HS-5 (cell line): ENCODE measurements at places on chromosomes 1 and 21.
A peak's percentile ranks its signal among the peaks of the same experiment; 100 is the strongest.

DNA sequence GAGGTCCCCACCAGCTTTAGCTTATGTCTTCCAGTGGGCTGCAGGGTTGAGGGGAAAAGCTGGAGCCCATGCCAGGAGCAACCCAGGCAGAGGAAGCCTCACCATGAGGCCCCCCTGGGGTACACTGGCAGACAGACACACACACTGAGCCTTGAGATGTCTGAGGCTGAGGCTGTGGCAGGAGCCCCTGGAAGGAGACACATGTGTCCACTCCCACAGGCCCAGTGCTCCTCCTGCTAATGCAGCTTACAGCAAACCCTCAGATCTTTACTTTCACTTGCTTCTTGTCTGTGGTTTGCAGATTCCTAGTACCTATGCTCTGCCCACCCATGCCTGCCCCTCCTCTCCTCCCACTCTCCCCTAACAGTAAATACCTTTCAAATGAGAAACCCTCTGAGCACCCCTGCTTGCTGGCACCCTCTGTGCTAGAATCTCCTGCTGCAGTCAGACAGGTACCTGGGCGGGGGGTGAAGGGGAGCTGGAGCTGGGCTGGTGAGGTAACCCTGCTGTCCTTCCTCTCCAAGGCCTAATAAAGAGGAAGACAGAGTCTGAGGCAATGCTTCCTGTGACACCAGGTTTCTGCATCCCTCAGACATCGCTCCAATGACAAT, 63.4 kb upstream of the NEK2 start:
- DNase-seq: no peak

DNA sequence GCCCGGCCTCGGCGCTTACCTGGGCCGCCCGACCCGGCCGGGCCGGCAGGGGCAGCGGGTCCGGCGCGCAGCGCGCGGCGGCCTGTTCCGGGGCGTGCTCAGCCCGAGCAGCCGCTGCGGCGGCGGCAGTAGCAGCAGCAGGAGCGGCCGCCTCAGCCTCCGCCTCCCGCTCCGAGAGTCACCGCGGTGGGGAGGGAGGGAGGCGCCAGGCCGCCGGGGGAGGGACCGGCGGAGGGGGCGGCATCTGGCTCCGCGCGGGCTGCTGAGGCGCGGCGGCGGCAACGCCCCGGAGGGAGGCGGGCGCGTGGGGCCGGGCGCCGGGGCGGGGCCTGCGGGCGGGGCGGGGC, at the start of gene CTNNBIP1:
CTNNBIP1 (minus strand) TSS at position 194 of the 347 bp plus-strand sequence. CDS start 38,205 bp downstream, outside the sequence.
- DNase-seq: no peak

DNA sequence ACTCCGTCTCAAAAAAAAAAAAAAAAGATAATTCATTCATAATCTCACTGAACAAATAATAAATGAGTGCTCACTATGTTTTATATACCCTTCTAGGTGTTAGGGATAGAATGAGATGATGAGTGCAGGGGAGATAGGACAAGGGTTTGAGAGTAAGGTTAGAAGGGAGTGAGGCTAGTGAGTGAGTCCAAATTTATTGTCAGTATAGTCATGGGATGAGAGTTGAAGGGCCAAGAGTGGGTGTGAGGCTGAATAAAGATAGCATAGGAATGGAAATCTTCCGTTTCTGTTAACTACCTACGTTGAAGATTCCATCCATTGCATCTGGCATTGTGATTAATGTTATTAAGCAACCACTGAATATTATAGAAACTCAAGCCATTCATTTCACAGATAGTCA, 16.8 kb downstream of the GNAI3 start:
- DNase-seq: no peak

GRCh38 chr1:172373864-172374263, 46.6 kb upstream of the C1orf105 start:
- DNase-seq: no peak

DNA sequence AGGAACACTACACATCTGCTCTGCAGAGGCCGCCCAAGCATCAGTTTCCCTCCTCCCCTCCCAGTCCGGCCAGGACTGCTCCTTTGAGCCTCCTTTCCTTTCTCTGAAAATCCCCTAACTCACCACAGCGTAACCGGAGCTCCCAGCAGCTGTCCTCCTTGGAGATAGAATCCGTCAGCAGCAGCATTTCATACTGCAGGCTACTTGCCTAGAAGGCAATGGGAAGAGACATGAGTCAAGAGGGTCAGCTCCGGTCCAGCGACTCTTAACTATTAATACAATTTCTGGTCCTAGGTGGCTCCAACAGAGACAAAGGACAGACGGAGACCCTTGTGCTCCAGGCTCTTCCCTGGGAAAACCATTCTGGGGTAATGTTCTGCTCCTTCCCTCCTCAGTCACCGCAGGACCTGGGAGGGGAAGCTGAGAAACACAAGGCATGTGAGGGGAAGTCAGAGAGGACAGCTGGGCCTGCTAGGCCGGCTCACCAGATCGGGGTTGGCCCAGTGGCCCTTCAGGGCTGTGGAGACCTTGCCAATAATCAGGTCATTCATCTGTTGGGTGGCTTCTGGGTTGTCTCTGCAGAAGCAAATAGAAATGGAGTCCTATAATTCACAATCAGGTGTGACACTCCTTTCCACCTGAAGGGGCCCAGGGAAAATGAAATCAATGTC, 99.7 kb downstream of the UBR4 start:
- no peak for DNase-seq

DNA sequence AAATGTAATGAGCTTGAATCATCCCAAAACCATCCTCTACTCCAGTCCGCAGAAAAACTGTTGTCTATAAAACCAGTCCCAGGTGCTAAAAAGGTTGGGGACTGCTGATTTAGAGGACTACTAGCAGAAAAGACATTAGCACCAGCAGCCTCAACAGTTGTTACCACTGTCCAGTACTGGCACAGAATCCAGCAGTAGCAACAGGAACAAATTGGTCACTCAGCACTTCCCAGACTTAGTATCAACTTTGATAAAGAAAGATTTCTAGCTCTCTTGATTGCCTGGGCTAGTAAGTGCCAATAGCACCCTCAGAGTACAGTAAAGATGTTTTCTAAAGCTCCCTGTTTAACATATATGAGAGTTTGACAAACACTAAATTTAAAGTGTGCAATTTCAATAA, 127.9 kb downstream of the FAF1 start:
- no peak for DNase-seq

GRCh38 chr1:154996966-154997701, 3.7 kb downstream of the LENEP start:
- no peak for DNase-seq

GRCh38 chr1:165060285-165060793, 296.2 kb downstream of the LMX1A start:
- no peak for DNase-seq

- no peak for DNase-seq
Measured at GRCh38 chr1:9069326-9070100, at the start of gene SLC2A5. Gene SLC2A5 (minus strand): TSS chr1:9069635. CDS start chr1:9069536, 99 bp downstream.

DNA sequence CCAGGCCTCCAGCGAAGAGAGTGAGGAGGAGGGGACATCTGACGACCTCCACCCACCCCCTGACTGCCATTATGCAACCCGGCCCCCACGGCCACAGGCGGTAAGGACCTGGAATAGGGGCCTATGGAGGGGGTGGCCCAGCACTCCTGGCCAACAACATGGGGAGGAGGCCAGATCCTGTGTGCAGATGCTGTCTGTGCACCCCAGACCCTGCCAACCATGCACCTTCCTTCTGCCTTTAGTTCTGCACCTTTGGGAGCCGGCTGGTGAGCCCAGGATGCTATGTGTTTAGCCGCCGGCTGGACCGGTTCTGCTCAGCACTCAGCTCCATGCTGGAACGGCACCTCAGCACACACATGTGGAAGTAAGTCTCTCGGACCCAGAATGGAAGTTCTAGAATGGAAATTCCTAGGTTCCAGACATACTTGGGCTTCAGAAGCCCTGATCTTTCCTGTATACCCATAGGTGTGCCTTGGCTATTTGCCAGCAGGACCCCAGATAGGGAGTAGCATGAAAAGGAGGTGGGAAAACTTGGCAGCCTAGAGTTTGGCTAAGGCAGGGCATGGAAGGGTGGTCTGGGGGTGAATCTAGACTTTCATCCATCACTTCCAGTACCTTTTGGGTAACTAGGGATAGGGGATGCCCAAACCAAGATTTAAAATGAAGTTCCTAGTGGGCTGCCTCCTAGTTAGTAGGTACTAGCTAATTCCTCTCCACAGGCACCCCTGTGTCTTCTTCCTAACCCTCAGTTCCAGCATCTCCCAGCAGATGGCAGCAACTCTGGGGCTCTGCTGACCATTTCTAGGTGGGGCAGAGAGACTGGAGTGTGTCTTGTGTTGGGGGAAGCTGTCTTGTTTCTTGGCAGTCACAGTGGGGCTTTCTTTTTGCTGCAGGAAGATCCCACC, 3.6 kb upstream of the CYB561D1 start:
- no peak for DNase-seq

- peak; percentile 58 for DNase-seq
Measured at GRCh38 chr21:25638660-25639550, at the start of gene JAM2. Gene JAM2 (plus strand): TSS chr21:25639258. CDS start chr21:25639822, 564 bp downstream.

DNA sequence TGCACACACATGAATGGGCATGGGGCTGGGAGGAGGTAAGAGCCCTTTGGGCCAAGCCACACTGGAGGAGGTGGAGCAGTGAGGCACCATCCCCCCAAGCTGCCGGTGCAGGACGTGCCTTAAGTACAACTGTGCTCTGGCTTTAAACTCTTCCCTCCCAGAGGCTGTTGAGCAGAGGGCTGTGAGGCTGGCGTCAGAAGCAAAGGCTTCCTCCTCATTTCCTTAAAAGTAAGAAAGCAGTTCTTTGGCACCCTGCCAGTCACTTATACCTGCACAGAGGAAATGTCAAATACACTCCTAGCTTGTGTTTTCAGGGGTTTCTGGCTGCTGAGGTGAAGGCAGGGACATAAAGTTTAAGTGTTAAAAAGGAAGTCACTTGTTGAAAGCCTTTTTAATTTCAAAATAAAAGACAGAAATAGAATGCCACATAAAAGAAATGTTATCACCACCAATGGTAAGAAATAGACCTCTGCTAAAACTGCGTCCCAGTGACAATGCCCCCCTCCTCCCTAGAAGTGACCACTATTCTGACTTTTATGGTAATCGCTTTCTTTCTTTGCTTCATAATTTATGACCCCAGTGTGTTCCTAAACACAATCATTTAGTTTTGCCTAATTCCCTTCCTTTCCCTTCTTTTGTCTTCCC, 33.0 kb downstream of the LAMC2 start:
- DNase-seq: no peak

DNA sequence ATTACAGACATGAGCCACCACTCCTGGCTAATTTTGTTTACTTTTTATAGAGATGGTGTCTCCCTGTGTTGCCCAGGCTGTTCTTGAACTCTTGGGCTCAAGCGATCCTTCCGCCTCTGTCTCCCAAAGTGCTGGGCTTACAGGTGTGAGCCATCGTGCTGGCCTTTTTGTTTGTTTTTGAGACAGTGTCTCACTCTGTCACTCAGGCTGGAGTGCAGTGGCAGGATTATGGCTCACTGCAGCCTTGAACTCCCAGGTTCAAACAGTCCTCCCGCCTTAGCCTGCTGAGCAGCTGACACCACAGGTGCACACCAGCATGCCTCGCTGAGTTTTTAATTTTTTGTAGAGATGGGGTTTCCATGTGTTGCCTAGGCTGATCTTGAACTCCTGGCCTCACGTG, 49.1 kb downstream of the ADARB1 start:
- no peak for DNase-seq

DNA sequence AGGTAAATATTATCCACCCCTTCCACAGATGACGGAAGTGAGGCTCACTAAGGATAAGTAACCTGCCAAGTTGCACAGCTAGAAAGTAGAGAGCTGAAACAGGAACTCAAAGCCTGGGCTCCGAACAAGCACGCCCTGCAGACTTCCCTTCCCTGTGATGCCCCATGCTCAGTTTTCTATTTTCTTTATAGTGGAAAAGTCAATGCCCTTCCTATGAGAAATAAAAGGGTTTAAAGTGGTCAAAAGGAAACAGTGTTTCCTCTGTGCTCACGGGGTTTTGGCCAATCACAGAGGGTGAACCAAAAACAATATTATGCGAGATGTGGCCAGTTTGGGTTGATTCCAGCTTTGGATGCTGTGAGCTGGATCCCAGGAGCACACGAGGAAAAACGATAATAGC, 44.5 kb downstream of the DDR2 start:
- DNase-seq: no peak

GRCh38 chr1:184285401-184286087, 101.3 kb upstream of the C1orf21 start:
- no peak for DNase-seq

- DNase-seq: no peak
Measured at GRCh38 chr1:152457071-152457470, 43.0 kb upstream of the CRNN start.

DNA sequence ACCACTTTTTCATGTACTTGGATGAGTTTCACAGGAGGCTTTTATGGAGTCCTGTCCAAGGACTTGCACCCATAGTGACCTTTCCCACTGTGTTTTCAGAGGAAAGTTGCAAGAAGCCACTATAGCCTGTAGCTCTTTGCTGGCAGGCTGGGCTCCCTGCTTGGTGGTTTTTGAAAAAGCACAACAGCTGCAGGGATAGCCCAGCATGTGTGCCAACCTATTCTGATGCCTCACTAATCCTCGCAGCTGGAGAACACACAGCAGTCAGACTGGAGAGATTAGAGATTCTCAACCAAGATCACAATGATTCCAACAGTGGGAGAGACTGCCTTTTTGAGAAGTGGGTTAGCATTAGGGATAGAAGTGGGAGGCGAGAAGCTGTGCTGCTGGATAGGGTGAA, 24.1 kb upstream of the ARHGEF11 start:
- DNase-seq: no peak

DNA sequence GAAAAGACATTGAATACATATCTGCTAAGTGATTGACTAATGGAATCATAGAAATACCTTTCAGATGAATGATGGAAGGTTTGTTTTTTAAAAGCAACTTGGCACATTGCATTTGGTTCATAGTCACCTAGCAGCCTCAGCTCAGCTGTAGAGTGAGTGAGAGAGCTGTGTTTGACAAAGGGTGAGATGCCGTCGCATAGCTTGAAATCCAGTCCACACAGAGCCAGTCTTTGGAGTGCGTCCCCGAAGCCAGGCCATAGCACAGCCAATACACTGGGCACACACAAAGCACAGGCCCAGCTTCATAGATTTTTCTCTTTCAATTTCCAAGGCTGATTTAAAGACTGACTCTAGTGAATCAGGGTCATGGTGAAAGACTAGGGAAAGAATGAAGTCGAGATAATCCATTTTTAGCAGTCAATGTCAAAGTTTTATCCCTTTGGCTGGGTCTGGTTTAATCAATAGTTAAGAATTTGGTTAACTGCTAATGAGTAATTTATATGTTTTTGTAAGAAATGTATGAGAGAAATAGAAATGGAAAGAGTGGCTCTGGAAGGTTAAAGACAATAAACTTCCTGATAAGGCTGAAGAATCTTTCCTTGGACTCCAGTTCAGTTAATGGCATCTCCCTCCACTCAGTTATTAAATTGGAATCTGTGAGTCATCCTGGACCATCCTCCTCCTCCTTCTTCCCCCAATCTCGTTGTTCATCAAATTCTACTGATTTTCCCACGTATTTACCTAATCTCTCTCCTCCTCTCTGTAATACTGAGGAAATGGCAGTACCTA, 101.2 kb upstream of the IRF2BP2 start:
- no peak for DNase-seq

DNA sequence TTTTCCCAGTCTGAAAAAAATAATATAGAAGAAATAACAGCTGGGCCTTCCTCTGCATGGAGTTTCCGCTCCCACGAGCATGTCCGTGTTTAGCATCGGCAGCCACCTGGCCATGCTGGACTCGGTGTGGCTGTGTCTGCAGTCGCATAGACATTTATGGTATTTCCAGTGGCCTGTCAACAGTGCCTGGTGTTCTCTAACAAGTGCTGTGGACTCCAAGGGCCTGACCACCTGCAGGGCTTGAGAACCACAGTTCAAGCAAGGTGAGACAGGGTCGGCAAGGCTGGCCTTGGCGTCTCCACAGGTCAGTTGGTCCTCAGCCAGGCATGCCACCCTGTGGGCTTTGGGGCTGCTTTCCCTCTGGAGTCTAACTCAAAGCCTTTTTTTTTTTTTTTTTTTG, 124.8 kb downstream of the PGBD5 start:
- no peak for DNase-seq

- DNase-seq: no peak
Measured at GRCh38 chr1:210707300-210708240, 378.9 kb downstream of the HHAT start.
